T follicular helper cell (primary cell): ENCODE measurements at places on chromosomes 7 and 10.

GRCh38 chr10:129964611-129965424 lies 744 bp upstream of the EBF3 start:
- DNase-seq: no peak

DNA sequence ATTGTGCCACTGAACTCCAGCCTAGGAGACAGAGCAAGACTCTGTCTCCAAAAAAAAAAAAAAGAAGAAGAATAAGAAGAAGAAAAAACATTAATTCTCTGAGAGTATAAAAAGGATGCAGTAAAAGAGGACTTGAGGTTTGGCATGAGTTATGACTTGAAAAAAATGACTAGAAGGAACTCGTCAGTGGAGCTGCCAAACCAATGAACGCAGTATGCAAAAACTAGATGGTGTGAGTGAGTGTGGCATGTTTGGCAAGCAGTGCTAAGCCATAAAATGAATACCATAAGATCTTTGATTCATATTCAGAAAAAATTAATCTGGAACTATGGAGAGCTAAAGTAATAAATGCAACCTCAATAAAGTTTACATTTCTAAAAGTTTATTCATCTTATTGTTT lies 68.6 kb upstream of the MEOX2 start:
- no peak for DNase-seq

GRCh38 chr7:133207687-133208086 lies 45.2 kb upstream of the EXOC4 start:
- DNase-seq: no peak

DNA sequence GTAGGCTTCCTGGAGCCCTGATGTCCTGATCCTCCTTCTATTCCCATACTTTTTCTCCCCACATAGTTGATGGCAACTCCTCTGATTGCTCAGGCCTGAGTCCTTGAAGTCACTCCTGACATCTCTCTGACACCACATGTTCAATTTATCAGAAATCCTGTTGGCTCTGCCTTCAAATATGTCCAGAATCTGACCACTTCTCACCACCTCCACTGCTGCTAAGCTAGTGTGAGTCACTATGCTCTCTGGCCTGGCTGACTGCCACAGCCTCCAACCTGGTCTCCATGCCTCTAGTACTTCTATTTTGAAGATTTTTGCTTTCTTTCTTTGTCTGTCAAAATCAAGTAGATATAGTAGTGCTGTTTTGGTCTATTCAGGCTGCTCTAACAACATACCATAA lies 53.0 kb downstream of the TMEM229A start:
- no peak for DNase-seq

DNA sequence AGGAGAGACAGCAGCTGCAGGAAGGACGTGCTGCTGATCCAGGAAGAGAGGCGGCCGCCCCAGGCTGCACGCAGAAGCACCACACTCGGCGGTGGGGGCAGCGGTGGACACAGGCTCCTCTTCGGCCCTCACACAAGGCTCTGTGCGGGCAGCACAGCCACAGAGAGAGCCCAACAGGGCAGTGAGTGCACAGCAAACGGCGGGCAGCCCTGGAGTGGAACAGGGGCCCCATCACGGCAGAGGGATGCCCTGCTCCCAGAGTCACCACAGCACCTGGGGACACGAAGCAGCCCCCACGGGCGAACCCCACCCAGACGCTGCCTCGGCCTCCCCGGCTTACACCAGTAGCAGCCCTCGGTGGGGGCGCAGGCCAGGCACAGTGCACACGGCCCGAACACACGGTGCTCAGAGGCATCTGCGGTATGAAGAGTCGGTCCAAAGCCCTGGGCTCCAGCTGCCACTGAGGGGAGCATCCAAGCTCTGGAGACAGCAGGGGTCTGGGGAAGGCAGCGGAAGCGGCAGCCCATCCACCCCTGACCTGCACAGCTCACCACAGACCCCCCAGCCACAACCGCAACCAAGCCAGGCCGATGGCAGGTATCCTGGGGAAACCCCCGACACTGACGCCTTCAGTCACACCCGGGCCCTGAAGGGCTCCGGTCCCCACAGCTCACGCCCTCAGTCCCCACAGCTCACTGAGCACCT lies 16.8 kb downstream of the NUDT1 start:
- DNase-seq: no peak

DNA sequence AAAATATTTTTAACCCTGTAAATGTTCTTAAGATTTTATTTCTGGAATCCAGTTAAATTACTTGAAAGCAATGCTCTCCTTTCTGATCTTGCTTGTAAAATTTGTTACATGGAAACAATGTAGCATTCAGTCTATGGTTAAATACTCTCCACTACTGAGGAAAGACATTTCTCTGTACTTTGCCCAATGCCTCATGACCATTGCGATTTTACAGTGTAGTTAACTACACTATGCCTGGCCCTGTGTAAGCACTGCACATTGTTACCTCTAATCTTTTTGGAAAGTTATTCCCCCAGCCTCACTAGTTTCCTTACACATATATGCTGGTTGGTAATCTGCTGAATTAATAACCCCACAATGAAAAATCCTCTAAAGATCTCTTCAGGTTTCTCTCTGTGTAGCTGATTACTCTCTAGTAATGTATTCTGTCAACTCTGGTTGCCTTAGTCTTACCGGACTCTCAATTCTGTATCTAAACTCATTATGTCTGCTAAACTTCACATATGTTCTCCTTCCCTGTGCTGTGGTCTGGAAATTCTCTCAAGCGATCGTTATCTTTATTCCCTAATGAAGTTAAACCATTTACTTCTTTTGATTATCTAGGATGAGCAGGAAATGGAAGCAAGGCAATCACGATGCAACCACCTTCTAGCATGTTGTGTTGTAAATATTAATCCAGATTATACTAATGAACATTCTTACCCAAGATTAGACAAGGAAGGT lies 58.7 kb upstream of the TMEM106B start:
- no peak for DNase-seq

- no peak for DNase-seq
Observed at GRCh38 chr7:124255041-124255655, 222.3 kb upstream of the TMEM229A start.

DNA sequence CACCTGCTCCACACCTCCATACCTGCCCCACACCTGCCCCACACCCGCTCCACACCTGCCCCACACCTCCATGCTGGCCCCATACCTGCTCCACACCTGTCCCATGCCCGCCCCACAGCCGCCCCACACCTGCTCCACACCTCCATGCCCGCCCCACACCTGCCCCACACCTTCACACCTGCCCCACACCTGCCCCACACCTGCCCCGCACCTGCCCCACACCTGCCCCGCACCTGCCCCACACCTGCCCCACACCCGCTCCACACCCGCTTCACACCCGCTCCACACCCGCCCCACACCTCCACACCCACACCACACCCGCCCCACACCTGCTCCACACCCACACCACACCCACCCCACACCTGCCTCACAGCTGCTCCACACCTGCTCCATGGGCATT lies 53.0 kb downstream of the PARP12 start:
- DNase-seq: no peak

DNA sequence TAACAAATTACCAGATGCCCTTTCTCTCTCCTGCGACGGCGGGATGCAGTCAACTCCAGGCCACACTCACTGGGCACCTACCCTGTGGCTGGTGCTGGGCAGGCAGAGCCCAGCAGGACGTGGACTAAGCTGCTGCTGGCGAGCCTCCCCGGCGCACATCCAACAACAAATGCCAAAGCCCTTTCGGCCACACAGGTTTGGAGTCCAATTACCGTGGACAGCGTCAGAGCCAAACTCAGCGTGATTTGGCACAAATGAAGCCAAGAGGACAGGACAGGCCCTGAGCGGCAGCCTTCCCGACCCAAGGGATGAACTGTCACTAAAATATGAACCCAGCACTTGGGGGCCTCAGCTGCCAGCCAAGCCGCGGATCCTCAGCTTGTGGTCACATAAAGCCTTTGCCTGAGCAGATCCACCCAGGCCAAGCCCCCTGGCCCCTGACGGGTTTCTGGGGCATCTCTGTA lies 28.4 kb downstream of the DAGLB start:
- DNase-seq: no peak

DNA sequence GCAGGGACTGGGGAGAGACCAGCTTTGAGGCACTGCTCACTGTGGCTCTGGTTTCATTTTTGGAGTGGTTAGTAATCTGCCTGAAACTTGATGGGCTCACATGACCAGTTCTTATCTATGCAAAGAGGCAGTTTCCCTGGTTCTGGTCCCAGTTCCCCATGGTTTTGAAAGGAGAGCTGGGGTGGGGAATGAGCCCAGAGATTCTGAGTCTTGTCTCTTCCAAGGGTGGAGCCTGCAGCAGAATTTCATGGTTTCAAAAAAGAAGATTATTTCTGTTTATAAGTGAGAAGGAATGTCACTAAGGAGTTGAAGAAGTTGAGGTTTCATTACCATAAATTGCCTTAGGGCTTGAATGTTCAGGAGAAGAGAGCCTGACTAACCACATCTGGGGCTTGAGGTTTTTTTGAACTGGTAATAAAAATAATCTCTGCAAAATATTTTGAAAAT lies 190.2 kb upstream of the HABP2 start:
- no peak for DNase-seq

- DNase-seq: no peak
Observed at GRCh38 chr7:36346260-36346831, 43.3 kb upstream of the ANLN start.

GRCh38 chr7:116872026-116872425 lies 9.6 kb downstream of the CAPZA2 start:
- DNase-seq: no peak

- DNase-seq: no peak
Observed at GRCh38 chr7:134699899-134700298, 53.2 kb downstream of the BPGM start.

GRCh38 chr10:97682042-97682441 lies 5.0 kb downstream of the AVPI1 start:
- DNase-seq: no peak

DNA sequence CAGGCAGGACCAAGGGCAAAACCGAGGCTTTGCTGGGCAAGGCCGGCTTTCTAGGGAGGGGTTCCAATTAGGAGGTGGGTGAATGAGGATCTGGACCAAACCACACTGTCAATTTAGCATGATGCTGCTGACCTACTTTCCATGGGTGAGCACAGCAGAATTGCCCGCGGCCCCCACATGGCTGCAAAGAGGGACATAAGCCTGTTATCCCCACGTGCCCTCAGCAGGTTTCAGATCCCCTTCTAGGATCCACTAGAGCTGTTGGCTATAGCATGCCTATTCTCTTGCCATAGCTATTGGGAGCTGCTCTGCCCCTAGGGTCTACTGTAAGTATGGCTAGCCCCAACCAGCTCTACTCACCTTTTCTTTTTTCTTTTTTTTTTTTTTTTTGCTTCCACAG lies 102.8 kb downstream of the COL13A1 start:
- no peak for DNase-seq

DNA sequence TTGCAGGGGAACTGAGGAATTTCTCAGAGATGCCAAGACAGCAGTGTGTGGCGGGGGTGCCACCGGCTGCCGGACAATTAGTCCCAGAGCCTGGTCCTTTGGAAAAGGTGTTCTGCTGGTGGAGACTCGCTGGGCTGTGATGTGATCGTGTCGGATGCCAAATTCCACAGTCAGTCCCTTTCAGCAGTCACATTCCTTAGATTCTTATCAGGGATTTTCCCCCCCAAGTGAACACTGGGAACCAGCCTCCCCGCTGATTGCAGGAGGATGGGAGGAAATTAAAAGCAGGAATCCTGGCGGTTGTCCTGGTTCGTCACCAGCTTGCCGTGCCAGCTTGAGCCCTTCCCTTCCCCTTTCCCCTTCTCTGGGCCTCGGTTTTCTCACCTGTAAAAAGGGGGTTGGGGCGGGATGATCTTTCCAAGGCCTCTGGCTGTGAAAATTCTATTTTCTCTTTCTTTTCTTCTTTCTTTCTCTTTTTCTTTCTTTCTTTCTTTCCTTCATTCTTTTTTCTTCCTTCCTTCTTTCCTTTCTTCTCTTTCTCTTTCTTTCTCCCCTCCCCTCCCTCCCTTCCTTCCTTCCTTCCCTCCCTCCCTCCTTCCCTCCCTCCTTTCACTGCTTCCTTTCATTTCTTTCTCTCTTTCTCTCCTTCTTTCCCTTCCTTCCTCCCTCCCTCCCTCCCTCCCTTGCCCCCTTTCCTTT lies 39.6 kb downstream of the COL26A1 start:
- DNase-seq: no peak

DNA sequence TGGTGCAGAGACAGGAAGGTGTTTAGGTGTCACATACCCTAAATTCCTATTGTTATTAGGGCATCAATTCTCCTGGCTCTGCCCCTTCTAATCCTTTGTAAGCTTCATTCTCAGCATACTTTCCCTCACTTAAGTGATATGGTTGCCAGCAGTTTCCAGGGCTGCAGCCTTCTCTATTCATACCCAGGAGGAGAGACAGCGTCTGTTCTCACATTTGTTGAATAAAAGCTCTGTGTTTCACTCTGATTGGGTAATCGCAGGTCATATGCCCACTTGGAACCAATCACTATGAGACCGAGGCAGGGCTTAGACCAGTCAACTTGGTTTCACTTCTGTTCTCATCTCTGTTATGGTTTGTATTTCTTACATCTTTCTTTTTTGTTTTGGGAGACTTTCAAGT lies 109.6 kb upstream of the MTPN start:
- DNase-seq: no peak

DNA sequence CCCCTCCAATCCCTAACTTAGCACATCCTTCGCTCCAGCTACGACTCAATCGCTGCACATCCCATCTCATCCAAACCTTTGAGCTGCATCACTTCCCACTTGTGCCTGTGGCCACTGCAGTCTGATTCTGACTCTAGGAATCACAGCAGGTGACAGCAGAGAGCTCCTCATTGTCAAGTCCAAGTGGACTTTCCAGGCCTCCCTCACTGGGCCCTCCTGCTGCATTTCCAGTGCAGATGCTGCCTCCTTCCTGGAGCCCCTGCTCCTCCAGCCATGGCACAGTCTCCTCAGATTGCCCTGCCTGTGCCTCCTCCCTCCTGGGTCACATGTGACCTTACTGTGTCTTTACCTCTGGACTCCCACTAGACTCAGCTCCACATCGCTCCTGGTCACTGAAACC lies 157.3 kb downstream of the USP6NL start:
- DNase-seq: no peak

DNA sequence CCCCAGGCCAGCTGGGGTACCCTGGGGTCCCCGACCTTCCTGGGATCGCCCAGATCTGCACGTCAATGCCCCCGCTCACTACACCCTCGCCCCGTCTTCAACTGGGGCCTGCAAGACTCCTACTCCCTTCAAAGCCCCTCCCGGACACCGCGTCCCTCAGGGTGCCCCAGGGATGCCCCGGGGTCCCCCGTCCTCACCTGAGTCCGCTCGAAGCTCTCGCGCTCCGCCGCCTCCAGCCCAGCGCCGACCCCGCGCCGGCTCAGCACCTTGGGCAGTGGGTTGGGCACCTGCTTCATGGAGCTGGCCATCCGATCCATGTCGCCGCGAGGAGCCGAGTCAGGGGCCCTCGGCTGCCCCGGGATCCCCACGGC lies at the start of gene HIP1:
TSS of gene HIP1 (minus strand) at position 338 of the 371 bp plus-strand sequence. CDS start at position 317, 21 bp downstream.
- no peak for DNase-seq

GRCh38 chr7:47327346-47327697 lies 254.6 kb downstream of the TNS3 start:
- no peak for DNase-seq

DNA sequence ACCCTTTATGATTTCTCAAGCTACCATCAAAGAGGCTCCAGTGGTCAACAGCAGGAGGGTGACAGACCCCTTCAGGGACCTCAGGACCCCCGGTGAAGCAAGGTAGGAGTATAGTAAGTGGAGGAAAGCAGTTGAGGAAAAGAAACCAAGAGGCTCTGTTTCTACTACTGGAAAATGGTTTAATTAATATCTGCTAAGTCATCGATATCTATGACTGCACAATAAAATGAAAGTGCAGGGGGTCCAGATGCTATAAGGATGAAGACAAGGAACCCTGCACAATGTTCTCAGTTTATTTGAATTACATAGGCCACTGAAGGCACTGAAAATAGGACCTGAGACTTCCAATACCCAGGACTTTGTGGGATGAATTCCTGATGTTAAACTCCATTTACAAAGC lies 23.7 kb downstream of the AMPH start:
- no peak for DNase-seq
